ENCODE measurements at places on chromosomes 1 and 21.

DNA sequence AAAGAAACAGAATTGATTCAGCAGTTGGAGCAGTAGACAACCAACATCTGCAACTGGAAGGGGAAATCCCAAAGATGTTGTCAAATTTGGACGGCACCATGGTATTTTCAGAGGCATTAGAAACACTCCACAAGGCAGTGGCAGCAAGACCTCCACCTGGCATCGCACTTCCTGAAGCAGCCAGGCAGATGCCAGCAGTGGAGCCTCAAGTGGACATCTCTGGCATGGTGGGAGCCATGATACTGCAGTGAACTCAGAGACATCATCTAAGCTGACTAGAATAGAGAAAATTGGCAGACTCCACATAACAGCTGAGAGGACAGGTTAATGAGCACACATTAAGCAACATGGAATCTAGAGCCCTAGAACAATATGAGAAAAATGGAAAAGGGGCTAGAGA lies 33.9 kb upstream of the RGS8 start:
- no peak for DNase-seq

DNA sequence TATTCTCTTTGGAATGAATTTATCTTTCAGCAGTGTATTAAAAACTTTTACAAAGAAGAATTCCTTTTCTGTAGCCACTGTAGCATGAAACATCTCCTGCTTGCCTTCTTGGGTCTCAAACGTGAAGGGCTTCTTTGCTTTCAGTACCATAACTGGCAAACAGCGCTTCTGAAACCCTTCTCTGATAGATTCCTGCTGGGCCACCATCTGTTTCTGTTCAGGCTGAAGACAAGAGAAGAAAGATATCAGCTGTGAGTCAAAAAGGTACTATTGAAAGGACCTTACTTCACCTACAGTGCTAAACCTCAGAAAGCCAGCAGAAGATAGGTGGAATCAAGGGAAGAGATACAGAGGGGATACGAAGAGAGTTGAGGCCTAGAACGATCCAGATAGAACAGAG lies 10.5 kb downstream of the AIM2 start:
- no peak for DNase-seq

DNA sequence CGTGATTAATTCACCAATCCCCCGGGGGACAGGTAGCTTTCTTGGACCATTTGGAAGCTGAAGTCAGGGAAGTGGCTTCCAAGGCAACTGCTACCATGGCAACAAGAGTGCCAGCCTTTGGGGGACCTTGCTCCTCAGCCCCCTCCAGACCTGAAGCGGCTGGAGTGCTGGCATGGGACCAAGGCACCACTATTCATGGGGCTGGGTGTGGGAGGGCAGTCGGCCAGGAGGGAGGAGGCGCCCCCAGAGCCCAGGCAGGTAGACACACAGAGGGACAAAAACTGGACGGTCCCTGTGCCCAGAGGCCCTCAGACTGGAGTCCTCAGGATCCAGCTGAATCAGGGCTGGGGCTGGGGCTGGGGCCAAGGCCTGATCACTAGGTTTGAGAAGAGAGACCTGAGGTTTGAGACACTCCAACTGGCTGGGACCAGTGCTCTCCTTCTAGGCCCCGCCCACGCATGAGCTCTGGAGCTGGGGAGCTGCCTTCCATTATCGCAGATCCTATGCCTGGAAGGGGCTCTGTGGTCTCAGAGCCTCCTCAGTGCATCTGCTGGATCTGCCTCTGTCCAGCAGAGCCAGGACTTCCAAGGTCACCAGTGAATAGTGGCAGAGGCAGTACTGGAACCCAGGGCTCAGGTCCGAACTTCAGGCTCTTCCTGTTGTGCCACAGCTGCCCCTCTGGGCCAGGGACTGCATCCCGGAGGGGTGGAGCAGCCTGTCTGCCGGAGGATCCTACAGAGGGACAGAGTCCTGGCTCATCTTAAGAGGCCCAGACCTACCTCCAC lies 3.3 kb upstream of the KNCN start:
- DNase-seq: no peak

DNA sequence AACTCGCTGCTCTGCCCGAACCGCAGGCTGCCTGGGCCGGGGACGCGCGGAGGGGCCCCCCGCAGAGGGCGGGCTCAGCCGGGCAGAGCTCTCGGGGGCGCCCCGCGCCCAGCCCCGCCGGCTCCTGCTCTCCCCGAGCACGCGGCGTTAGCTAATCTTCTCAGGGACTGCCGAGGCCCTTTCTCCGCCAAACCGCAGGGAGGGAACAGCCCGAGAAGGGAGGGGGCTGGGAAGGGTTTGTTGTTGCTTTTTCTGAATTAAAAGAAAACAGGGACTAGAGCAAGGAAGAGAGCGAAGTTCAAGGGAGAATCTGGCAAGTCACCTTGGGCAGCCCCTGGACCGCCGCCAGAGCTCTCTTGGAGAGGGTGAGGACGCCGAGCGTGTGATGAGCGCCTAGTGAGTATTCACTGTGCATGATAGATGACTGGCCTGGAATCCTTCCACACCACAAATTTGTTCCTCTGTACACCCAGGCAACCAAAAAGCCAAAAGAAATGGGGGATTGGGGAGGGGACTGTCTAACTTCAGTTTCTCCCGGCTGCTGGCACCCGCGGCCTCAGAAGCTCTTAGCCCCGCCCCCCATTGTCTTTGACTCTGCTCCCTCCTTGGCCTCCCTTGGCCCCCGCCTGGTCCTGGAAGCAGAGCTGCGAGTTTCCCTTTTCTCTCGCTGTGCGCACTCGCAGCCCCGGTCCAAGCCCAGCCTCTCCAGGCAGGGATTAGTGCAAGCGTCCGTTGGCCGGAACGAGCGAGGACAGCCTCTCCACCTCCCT lies 19.7 kb upstream of the LMX1A start:
- DNase-seq: no peak

DNA sequence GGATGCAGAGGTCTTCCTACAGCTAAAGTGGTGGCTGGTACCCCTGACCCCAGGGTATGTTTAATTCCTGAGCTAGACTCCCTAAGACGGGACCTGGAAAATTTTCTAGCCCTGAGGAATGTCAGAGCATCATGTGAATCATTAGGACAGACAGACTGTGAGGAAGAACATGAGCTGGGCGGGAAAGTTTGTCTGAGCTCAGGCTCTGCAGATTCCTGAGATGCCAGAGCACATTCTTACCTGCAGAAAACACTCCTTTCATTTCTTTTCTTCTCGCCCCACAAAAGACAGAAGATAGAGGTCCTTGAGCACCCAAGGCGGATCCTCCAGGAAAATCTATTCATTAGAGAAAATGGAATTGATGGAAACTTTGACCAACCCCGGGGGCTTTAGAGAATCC lies 6.5 kb downstream of the CAPN2 start:
- DNase-seq: no peak

DNA sequence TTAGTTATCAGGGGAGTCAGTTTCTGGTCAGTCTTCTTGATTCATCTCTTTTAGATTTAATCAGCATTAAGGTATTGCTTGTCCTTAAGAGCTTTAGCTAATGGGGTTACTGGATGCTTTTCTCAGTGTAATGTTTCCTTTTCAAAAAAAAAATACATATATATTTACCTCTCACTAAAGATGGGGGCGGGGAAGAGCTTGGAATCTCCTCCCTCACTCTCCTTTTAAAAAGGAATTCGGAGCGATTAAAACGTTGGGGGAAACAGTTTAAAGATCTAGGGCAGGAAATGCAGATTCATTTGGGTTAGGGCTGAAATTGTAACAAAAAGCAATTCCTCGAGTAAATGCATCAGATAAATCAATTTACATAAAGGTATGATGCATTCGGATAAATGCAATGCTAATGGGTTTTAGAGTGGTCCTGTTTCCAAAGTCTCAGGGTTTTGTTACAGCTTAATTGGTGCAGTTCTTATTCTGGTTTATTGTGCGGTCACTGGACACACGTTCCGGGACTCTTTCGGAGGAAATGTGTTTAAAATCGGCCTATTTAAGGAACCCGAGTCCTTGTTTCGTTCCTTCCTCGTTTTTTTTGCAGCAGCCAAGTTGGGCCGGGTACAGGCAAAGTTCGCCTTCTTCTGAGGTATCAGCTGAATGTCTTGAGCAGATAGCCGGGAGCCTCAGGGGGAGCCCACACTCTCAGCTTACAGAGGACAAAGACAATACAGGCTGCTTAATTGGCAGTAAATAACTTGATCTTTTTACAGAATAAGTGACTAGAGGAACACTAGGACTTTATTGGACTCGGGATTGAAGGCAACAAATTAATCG lies 1.6 kb downstream of the LMO4 start:
- DNase-seq: no peak

GRCh38 chr1:15753776-15754175 lies 4.8 kb upstream of the FBLIM1 start:
- no peak for DNase-seq

Data from Panc1 (cell line).